ENCODE measurements at places on chromosomes 7 and 10. TPM values are rescaled to one million over a fixed set of nuclear protein-coding genes. Genes with fewer than 3 reads are reported as not detected.

DNA sequence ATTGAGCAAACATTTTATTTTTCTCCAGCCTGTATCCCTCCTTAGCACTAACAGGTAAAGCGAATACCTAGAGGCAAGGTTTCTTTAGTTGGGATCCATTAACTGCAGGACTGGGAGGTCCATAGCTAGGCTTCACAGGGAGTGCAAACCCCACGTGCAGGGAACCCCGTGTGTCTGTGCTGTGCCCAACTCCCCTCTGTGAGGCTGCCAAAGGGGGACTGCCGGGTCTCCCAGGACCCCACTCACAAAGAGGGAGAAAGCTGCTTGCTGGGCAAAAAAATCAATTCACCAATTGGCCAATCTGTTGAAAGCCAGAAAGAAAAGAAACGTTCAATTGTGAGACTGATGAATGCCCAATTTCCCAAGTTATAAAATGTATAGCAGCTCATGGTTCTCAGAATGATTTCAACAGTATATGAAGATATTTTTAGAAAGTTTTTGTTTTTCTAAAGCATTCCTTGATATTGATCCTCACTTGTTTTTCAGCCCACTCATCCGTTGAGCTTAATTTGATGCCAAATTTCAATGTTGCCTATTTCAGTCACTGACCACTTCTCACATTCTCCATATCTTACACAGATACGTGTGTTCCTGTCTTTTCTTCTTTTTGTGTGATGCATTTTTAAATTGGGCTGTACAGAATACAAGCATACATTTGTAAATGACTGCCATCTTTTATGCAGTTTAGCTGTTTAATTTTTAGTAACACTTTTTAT, 202.7 kb upstream of the PRSS58 start:
- no peak for DNase-seq

Gene TAS2R60
- 0.17 TPM for total RNA-seq

- no peak for DNase-seq
Observed at GRCh38 chr7:27079234-27079975, 16.4 kb downstream of the HOXA1 start.

DNA sequence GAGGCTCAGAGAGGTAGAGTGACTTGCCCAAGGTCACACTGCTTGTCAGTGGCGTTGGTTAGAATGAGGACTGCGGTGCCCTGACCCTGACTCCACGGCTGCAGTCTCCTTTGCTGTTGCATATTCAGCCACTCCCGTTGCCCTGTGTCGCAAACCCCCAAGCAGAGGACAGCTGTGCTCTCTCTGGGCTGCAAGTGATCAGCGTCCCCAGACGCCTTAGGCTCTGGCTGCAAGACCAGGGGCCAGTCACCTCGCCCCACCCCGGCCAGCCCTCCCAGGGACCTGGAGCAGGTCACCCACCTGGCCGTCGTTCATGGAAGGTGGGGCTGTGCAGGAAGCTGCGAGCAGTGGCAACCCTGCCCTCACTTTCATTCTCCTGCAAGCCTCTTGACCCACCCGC, 51.7 kb upstream of the NANOS1 start:
- no peak for DNase-seq

DNA sequence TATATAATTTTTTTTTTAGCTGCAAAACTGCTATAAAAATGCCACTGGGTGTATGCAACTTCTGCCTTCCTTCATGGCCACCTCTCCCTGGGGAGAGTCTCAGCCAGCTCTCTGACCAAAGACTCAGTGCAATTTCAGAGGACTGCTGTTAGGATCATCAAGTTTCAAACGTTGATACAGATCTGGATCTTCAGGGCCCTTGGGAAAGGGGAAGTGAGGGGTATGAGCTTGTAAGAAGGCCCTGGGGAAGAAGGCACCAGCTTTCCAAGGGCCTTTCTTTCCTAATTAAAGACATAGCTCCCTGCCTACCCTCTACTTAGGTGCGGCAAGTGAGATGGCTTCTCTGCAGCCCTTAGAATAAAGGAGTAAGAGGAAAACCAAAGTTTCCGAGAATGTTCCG, 130.4 kb downstream of the CUL2 start:
- DNase-seq: no peak

DNA sequence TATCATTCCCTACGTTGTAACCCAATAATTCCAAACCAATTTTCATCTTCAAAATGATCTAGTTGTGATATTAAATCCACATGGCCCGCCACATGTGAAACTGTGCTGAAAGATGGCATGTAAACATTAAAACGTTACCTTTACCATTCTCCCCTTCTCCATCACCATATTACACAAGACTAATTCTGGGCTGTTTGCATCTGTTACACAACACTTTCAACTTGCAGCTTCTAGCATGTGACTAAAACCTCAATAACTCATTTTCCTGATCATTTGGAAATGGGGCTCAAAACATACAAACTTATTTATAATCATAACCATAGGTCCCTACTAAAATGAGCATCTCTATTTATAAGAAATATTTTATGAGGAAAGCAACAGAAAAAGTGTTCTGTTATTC, 4.7 kb downstream of the MTERF1 start:
- DNase-seq: no peak

GRCh38 chr7:70574314-70574834, 557.6 kb upstream of the GALNT17 start:
- no peak for DNase-seq

DNA sequence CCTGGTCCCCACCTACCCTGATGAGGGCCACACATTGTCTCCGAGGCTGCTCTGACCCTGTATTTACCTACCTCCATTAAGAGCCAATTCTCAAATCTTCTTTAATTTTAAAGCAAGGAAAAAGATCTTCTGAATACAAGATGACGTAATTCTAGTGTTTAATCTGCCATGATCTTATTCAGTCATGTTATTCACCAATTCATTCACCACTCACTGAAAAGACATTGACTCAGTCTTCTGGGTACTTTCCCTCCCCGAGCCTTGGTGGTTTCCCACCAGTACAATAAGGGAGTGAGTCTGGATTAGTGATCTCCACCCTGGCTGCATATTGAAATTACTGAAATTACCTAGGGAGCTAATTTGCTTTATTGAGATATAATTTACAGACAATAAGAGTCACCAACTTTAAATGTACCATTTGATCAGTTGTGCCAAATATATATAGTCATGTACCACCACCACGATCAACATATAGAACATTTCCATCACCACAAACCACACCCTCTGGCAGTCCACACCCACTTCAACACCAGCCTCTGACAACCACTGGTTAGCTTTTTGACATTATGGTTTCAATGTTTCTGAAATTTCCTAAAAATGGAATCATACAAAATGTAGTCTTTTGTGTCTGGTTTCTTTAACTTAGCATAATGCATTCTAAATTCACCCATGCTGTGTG, 117.5 kb upstream of the UNC5B start:
- peak; percentile 81 for DNase-seq

Gene PDAP1
- 184 TPM for total RNA-seq

DNA sequence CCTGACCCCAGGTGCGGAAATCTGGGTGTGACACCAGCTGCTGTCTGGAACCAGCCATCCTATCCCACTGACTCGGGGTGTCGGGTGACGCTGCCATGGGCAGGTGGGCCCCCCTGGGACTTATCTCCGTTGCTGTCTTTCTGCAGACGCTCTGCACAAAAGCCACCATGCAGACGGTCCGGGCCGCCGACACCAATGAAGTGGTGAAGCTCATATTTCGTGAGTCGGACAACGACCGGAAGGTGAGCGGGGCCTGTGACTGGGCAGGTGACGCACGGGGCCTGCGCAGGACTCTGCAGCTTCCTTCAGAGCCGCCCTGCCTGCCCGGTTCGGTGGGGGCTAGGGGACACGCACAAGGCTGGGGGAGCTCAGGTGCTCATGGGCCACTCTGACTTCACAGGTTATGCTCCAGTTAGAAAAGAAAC, 36.6 kb downstream of the NKX6-2 start:
- DNase-seq: no peak

- peak; percentile 11 for DNase-seq
Observed at GRCh38 chr7:38873433-38873832, 35.6 kb downstream of the VPS41 start.

Gene VWC2
- total RNA-seq: not detected

DNA sequence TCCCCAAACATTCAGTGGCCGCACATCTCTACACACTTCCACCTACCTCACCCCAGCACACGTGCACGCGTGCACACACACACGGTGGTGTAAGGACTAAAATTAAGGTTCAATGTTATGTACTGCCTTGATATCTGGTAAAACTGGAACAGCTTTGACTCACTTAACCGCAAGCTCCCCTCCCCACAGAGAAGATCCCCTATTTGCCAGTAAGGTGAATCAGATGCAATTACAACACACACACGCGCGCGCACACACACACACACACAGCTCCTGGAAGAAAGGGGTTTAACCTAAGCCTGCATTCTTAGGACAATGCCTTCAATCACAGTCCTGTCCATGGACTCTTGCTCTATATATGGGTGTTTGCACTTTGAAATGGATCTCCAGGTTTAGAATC, 25.5 kb upstream of the VPS41 start:
- DNase-seq: peak; percentile 5

Gene PRDX3
- total RNA-seq: 84.6 TPM

- DNase-seq: no peak
Observed at GRCh38 chr7:12137283-12137682, 73.8 kb upstream of the TMEM106B start.

DNA sequence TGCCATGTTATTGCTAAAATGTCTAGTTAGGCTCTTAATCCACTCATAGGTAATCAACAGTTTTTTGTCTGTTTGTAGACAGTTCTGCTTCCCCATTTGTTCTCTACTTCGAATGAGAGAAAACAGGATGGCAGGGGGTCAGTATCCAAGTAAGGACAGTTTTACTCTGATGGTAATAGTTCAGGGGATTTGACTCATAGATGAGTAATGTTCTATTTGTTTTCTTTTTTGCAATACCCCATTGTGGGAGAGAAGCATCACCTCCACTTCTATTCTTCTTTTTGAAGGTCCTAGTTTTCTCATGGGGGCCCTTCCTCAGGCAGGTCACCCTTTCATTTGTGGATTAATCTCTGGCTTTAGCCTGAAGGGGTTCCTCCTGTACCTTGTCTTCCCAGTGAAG, 13.9 kb downstream of the PCLO start:
- peak; percentile 54 for DNase-seq

GRCh38 chr7:41114131-41114530, 588.8 kb downstream of the INHBA start:
- peak; percentile 48 for DNase-seq

DNA sequence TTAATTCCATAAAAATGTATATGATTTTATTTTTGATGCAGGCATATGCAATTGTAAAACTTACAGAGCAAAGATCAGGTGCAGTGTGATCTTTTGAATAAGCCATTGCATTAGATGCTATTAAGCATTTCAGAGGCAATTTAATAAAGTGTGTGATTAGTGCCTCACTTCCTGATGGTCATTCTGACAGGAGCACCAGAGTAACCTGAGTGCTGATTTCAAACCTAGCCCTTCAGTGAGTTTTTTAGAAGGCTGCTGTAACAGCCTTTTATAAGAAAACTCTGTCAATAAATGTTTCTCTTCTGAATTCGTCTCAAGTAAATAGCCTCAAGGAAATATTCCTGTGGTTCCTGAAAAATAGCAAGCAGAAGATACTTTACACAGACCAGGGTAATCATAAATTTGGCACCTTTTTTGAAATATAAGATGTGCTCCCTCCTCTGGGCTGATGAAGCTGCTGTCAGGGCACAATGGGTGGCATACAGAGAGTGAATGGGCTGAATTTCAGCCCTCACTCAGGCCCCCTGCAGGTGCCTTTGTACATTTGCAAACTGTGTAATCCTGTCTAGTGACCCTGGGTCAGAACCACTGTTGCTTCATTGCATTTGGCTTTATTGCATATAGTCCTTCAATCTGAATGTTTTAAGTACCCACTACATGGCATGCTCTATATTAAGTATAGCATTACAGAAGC, 193.7 kb upstream of the CSTF2T start:
- DNase-seq: peak; percentile 32

DNA sequence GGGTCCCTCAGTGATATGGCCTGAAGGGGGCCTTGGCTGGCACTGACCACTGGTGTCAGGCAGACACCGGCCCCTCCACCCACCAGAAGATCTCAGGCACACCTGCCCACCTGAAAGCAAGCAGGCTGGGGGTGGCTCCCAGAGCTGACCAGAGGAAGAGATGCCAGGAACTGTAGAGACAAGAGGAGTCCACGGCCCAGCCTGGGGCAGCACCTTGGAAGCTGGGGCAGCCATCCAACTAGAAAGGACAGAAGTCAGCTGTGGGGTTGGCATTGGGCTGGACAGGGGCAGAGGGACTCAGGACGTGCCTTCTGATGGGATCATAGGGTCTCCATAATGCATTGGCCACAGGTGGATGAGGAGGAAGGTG, 144.3 kb downstream of the ZNF248 start:
- no peak for DNase-seq

Gene MKI67
- total RNA-seq: 1.3 TPM

DNA sequence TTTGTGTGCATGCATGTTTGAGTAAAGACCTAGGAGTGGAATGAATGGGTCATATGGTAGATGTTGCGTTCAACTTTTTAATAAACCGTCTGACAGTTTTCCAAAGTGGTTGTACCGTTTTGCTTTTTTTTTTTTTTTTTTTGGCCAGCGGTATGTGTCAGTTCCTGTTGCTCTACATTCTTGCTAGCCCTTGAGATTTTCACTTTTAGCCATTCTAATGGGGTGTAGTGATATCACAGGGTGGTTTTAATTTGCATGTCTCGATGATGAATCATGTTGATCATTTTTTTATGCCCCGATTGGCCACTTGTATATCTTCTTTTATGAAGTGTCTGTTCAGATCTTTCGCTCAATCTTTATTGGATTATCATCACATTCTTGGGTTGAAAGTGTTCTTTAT, 320.7 kb downstream of the CAMK1D start:
- no peak for DNase-seq

GRCh38 chr10:90862908-90863514, 5.2 kb upstream of the HTR7 start:
- peak; percentile 35 for DNase-seq

DNA sequence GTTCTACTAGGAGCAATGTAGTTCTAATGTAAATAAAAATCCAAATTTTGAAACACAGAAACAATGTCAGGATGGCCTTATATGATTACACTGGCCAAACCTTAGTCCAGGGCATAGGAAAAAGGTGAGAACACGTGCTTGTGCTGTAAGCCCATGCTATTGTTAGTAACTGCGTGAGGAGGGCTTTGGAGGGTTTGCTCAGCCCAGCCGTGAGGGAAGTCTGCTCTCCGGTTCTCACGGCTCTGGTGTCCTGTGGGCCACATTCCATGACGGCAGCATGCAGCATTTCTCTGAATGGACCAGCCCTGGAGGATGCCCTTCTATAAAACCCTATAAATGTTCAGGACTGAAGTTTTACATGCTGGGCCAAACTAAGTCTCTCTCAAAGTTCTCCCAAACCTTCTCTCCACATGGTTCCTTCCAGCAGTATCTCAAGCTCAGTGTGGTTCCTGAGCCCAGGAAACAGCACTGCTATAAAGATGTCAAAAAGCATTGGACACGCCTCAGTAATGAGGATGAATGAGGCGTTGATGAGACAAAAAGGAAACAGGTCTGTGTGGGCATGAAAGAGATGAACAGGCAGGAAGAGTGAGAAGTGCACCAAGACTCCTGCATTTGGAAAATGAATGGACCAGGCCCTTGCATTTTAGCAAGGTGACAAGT, 174.8 kb upstream of the CDCA7L start:
- no peak for DNase-seq
